ENCODE measurements at places on chromosomes 3 and 15.

GRCh38 chr3:160092760-160093159, 104.1 kb downstream of the IL12A start:
- no peak for DNase-seq

- peak; percentile 34 for DNase-seq
Observed at GRCh38 chr3:43885908-43886618, 195.3 kb downstream of the ABHD5 start.

GRCh38 chr3:127043041-127043641, 60.2 kb downstream of the PLXNA1 start:
- no peak for DNase-seq

GRCh38 chr3:183527428-183528379, 27.8 kb downstream of the KLHL6 start:
- no peak for DNase-seq

DNA sequence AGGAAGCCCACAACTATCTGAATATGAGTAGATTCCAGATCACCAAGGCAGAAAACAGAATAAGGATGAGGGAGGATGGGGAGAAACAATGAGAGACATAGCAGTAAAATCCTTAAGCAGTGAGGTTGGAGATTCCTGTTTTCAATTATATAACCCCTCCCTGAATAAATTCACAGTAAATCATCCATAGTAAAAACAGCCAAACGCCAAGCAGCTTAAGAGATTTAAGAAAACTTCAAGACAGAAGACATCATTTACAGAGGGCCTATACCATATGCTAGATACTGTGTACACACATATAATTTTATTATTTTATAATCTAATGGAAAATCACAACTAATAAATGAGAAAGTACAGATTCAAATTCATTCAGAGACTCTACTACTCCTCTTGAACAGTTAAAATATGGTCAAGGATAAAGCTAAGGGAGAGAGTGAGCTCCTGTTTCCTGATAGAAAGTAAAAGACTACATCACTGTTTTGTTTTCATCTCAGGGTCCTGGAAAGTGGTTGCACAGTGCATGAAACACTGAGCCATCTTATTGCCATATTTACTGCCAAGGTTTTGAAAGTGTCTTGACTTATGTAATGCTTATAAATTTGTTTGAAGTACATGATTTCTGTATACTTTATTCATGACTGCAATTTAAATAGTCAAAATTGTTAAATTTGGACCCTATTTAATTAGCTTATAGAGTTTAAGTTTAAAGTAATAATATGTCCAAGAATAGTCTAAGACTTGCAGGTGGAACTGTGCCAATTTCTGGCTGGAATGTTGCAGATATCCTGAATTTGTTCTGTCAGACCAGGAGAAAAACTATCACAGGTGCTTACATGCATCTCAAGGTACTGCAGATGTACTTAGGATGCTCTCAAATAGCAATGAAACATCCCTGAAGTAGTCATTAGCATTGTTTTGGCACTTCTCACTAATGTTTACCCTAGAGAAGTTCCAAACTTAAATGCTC, 141.4 kb downstream of the TBL1XR1 start:
- DNase-seq, result no peak

DNA sequence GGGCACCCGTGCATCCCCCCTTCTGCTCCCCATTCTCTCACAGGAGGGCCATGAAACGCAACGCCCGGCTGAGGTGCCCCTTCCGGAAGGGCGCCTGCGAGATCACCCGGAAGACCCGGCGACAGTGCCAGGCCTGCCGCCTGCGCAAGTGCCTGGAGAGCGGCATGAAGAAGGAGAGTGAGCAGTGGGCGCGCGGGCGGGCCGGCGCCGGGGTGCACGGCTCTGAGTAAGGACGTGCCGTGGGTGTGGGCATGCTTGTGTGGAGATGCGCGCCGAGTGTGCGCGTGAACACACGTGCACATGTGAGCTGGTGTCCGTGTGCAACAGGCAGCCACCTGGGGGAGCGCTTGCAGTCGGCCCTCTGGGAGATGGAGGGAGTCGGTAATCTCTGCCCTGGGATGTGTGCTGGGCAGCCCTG, 28.1 kb downstream of the NR1I2 start:
- peak; percentile 69 for DNase-seq

DNA sequence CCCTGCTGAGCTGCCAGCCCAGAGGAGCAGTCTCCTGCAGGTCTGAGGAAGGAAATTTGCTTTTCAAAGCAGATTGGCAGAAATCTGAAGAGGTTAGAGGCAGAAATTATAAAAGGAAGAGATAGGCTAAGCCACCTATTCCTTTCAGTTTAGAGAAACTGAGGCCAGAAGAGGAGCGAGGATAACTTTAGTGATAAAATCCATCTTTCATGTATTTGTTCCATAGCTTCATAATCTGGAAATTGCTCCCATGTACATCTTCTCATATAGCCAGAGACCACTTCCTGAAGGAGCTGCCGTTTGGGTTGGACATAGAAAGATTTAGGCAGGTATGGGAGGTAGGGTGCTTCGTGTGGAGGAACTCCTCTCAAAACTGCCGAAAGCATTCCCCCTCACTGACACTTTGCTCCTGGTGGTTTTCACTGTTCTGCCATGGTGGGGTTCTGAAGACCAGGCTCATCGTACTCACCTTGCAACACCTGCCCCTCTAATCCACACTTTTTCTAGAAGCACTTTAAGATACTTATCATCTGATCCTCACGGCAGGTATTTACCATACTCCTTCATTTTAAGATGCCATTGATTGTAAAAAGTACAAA, 670 bp upstream of the ACAP2 start:
- no peak for DNase-seq

DNA sequence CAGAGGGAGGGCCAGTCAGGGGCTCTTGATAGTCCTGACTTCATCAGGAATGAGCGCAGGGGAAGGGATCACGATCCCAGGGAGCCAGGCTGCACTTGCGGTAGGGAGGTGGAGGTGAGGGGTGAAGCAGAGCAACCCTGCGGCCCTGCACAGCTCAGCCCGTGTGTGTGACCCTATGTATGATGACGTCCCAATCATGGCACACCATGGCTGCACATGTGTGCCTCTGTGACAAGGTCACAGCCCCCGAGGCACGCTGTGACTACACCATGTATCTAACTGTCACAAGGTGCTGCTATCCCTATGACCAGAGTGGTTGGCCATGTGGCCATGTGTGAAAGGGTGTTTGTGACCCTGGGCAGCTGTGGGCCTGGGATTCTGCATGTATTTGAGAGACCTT, 13.3 kb upstream of the ALAS1 start:
- DNase-seq, result no peak

DNA sequence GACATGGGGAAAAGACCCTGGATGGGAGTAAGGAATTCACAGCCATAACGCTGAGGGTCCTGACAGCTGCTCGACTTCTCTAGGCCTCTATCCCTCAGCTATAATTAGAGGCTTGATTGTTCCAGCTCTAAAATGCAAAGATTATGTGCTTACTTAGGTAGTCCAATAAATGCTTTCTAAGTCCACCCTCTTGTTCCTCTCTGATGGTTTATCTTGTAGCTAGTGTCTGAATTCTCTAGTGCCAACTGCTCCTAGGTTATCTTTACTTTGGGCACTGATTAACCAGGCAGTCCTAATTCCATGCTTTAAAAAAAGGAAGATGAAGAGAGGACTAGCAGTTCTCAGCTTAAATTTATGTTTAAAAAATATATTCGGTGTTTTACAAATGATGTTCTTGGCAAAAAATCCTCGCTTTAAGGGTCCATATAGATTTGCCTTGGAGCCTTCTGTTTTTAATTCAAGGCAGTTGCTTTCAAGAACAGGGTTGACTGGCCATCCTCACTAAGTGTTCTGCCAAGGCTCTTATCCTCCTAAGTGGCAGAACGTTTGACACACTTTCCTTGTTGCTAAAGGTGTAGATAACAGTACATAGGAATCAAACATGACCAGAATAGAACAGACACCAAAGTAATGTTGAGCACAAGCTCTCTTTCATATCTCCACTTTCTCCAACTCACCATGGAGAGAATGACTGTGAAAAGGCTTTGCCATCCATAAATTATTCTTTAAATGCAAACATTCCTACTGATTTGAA, 60.6 kb downstream of the THRB start:
- no peak for DNase-seq

Data from left forelimb (tissue), 1 donor.